ENCODE measurements at places on chromosomes 5 and 9.

GRCh38 chr5:132464156-132464939 is 26.2 kb downstream of the IRF1 start:
- no peak overlapping the region for H3K4me3 ChIP-seq
- H3K27ac ChIP-seq, result peak overlapping the region; percentile 23
- H3K36me3 ChIP-seq, result peaks cover 5% of the 10 kb centered on the region
- H3K27me3 ChIP-seq, result no peaks in the 10 kb centered on the region
- no peak for DNase-seq

DNA sequence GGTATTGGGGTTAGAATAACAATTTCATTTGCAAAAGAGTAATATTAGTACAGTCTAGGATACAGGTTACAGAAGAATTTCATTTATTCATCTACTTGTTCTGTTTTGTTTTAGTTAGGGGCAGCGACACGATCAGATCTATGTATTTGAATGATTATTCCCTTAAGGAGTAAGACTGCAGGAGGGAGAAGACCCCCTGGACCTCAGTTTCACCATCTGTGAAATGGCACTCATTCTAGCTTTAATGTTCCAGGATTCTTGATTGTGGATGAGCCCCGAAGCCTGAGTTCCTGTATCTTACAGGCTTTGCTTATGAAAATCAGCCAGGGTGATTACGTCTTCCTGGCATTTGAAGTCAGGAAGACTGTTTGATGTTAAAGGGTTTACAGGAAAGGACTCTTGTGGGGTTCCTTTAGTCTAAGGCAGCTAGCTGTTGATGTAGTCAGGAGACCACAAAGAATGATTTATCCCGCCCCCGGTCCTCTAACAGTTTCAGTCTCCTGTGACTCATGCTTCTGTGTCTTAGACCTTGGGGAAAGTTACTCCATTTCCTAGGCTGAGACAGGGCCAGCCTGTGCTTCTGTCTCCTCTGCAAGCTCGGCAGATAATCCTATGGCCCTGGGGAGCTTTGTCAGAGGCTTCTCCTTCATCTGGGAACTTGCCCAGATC is 11.5 kb downstream of the SMIM3 start:
- no peaks in the 10 kb centered on the region for H3K27me3 ChIP-seq
- no peaks in the 10 kb centered on the region for H3K36me3 ChIP-seq
- H3K4me1 ChIP-seq, result no peaks in the 10 kb centered on the region

GRCh38 chr9:6877671-6878161 is 119.9 kb downstream of the KDM4C start:
- H3K36me3 ChIP-seq, result no peaks in the 10 kb centered on the region
- H3K4me3 ChIP-seq, result no peak overlapping the region
- no peaks in the 10 kb centered on the region for H3K4me1 ChIP-seq
- H3K27me3 ChIP-seq, result no peaks in the 10 kb centered on the region
- no peak for DNase-seq

- H3K36me3 ChIP-seq, result no peaks in the 10 kb centered on the region
- no peak overlapping the region for H3K4me3 ChIP-seq
- no peaks in the 10 kb centered on the region for H3K4me1 ChIP-seq
- no peak overlapping the region for H3K27ac ChIP-seq
Observed at GRCh38 chr5:169389318-169389717, 88.4 kb upstream of the SLIT3 start.

GRCh38 chr9:97316904-97317303 is 9.4 kb downstream of the CCDC180 start:
- H3K27me3 ChIP-seq, result no peaks in the 10 kb centered on the region
- H3K36me3 ChIP-seq, result peaks cover 35% of the 10 kb centered on the region
- DNase-seq, result no peak
- H3K4me3 ChIP-seq, result no peak overlapping the region
- no peak overlapping the region for H3K27ac ChIP-seq

GRCh38 chr5:146363161-146363874 is 24.7 kb downstream of the POU4F3 start:
- no peak overlapping the region for H3K4me3 ChIP-seq
- H3K4me1 ChIP-seq, result no peaks in the 10 kb centered on the region
- DNase-seq, result no peak
- no peak overlapping the region for H3K27ac ChIP-seq
- H3K27me3 ChIP-seq, result no peaks in the 10 kb centered on the region

- no peak for DNase-seq
- no peak overlapping the region for H3K27ac ChIP-seq
- H3K27me3 ChIP-seq, result no peaks in the 10 kb centered on the region
- H3K4me1 ChIP-seq, result no peaks in the 10 kb centered on the region
- no peaks in the 10 kb centered on the region for H3K36me3 ChIP-seq
Observed at GRCh38 chr9:16732546-16732945, 137.9 kb downstream of the BNC2 start.

GRCh38 chr5:97847920-97848631 is 665.0 kb upstream of the RIOK2 start:
- H3K27me3 ChIP-seq, result no peaks in the 10 kb centered on the region
- H3K27ac ChIP-seq, result no peak overlapping the region
- H3K4me1 ChIP-seq, result no peaks in the 10 kb centered on the region
- H3K4me3 ChIP-seq, result no peak overlapping the region
- H3K36me3 ChIP-seq, result no peaks in the 10 kb centered on the region
- DNase-seq, result no peak

DNA sequence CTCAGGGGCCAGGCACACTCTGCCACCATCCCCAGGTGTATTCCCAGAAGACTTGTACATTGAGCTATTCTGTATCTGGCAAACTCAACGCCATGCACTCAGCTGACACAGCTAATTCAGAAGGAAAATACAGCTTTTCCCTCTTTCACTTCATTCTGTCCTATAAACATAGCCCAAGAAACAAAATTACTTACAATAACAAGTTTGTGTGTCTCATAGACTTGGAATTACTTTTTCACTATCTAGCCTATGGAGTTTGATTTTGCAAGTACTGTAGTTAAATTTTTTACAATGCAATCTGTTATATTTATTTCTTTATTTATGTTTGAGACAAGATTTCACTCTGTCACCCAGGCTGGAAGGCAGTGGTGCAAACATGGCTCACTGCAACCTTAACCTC is 125.1 kb upstream of the KLF9 start:
- H3K4me1 ChIP-seq, result no peaks in the 10 kb centered on the region
- no peak overlapping the region for H3K27ac ChIP-seq
- no peak for DNase-seq

Data from right atrium auricular region (tissue), 2 donors.